ENCODE measurements at places on chromosomes 12 and 14.

DNA sequence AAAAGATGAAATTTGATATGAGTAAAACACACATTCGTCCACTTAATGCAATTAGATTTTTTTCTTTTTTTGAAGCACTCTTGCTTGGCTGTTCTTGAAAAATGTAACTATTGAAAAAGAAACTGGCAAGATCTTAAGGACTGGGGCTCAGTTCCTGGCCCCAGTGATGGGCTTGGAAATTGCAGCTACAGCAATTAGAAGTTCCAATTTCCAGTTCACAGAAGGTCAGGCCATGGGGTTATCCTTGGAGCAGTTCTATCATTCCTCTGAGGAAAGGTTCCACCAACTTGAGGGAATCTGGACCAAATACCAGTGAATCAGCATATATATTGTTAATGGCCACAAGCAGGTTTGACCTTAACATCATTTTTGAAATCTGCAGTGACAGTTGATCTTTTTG is 18.9 kb downstream of the IGF1 start:
- no peak for DNase-seq

DNA sequence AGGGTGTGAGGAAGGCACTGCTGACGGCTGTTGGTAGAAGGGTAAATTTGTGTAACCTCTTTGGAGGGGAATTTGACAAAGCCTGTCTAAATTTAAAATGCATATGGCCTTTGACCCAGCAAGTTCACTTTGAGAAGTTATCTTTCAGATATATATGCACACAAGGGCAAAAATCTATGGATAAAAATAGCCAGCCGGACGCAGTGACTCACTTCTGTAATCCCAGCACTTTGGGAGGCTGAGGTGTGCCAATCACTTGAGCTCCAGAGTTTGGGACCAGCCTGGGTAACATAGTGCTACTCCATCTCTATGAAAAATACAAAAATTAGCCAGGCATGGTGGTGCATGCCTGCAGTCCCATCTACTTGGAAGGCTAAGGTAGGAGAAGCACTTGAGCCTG is 13.4 kb downstream of the UBC start:
- no peak for DNase-seq

DNA sequence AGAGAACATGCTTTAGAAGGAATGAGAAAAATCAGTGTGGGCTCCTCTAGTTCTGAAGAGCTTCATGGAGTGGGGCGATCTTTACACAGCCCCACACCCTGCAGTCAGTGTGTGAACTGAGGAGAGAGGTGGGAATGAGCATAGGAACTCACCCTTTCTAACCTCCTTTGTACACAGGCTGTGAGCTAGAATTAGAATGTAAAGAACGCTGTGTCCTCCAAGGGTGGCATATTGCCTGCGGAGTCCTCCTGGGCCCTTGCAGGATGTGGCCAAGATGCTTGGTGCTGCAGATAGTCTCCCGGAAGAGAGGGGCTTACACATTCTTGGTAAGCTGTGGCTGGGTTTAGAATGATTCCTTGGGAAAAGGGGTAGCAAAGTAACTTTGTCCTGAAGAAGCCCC is 43.9 kb downstream of the NINJ2 start:
- no peak for DNase-seq

GRCh38 chr12:100826323-100826722 is 31.7 kb downstream of the ANO4 start:
- no peak for DNase-seq

DNA sequence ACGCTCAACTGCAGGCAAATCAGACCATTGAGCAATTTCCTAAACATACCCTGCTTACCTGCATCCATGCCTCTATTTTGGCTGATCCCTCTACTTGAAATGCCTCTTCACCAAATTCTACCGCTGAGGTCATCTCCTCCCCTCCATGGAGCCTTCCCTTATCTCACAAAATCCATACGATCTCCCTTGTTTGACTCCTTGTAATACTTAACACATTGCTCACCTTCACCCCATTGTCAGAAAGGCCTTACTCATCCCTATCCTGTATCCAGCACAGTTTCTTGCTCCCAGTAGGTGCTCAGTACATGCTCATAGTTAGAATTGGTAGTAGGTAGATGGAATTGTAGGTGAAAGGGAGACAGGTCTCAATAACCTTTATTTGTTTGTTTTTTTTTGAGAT is 5.4 kb downstream of the DDN start:
- DNase-seq, result no peak

- DNase-seq, result no peak
Measured at GRCh38 chr14:21077672-21078071, 7.6 kb downstream of the ARHGEF40 start.

GRCh38 chr14:35250319-35250718 is 41.9 kb upstream of the PSMA6 start:
- DNase-seq, result no peak

GRCh38 chr12:108860443-108860842 is 3.1 kb upstream of the SSH1 start:
- no peak for DNase-seq

DNA sequence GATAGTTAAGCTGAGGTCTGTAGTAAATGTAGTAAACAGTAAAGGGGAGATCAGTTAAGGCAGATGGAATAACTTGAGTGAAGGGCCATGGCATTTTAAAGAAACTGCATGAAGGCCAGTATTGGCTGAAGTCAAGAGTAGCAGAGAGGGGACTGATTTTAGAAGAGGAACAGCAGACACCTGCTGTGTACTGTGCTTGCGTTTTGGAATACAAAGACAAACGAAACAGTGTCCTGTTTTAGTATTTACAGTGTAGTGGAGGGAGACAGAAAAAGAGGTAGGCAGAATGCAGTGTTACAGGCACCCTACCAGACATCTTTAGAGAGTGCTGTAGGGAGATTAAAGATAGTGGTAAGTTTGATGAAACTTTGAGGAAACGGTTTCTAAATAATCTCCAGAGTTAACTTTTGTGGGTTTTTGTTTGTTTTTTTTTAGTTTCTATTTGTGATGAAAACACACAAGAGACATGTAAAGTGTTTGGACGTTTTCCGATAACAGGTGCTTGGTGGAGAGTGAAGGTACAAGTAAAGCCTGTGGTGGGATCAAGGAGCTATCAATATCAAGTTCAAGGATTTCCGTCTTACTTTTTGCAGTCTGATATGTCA is 2.1 kb downstream of the HELB start:
- DNase-seq, result no peak

- no peak for DNase-seq
Measured at GRCh38 chr12:123149501-123150274, 1.2 kb downstream of the PITPNM2 start.

Data from NCI-H187 (cell line).